ENCODE measurements at places on chromosomes 3 and 15.

DNA sequence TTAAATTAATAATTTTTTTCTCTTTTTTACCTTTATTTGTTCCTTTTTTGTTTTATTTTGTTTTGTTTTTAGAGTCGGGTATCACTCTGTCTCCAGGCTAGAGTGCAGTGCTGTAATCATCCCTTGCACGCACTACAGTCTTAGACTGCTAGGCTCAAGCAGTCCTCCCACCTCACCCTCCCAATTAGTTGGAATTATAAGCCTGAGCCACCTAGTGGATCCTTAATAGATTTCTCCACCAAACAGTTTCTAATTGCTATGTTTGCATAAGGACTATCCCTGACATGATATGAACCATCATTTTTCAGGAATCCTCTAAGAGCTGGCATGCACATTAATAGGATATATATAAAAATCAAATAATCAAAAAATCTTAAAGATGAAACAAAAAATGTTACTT lies 993.2 kb downstream of the OTOL1 start:
- DNase-seq, result peak; percentile 12

DNA sequence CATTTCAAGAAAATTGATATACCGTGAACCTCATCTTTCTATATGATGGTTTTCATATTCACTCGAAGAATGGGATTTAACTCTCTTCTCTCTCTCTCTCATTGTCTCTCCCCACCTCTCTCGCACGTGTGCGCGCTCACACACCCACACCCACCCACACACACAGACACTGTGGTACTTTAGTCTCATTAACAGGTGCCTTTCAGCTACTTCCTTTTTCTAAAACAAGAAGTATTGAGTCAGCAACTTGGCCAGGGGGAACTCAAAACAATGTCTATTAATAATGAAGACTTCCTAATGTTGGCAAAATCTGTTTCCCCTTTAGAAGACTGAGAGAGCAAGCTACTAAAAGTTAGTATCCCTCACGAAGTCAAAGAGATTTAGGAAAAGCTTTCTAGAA lies 150.7 kb downstream of the TMCO5A start:
- no peak for DNase-seq

DNA sequence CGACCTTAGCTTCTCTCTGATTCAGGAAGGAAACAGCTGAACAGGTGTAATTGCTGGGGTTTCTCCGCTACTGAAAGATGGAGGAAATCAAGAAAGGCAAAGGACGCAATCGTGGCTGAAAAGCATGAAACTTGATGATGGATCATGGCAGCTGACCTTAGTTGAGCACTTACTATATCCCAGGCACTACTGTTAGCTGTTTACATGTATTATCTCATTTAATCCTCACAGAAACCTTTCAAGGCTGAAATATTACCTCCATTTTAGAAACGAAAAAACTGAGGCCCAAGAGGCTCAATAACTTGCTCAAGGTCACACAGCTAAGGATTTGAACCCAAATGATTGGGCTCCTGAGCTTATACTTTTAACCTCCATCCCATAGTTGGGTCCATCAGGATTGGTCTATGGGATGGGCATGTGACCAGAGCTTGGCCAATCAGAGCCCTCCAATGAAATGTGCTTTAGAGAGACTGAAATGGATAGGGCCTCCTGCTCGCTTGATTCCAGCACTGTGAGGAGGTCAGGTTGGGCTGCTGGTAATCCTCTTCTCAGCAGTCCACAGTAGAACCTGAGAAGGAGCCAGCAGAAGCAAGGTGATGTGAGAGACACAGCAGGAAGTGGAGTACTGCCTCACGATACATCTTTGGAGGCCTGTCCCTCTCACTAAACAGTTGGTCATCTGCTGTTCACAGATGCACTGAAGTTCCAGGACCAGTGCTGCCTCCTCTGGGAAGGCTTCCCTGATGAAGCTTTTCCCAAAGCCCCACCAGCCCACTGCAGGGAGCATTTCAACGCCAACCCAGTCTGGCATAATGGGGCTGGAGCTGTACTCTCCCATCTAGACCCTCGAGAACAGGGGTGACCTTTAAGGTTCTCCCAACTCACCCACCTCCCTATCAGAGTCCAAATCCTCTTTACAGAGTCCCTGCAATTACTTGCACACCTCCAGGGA lies 10.4 kb downstream of the CLN6 start:
- DNase-seq, result no peak

DNA sequence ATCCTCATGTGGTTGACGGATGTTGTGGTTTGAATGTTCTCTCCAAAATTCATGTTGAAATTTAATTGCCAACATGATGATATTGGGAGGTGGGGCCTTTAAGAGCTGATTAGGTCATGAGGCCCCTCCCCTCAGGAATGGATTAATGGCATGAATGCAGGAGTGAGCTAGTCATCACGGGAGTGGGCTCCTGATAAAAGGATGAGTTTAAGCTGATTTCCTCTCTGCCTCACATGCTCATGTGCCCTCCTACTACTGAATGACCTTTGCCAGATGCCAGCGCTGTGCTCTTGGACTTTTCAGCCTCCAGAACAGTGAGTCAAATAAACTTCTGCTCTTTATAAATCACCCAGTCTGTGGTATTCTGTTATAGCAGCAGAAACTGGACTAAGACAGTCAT lies 111.2 kb downstream of the MYO5A start:
- peak; percentile 33 for DNase-seq

- DNase-seq, result no peak
Observed at GRCh38 chr3:144499001-144499930, 527.6 kb downstream of the DIPK2A start.

GRCh38 chr3:170350515-170351413 lies 6.8 kb upstream of the SKIL start:
- no peak for DNase-seq

DNA sequence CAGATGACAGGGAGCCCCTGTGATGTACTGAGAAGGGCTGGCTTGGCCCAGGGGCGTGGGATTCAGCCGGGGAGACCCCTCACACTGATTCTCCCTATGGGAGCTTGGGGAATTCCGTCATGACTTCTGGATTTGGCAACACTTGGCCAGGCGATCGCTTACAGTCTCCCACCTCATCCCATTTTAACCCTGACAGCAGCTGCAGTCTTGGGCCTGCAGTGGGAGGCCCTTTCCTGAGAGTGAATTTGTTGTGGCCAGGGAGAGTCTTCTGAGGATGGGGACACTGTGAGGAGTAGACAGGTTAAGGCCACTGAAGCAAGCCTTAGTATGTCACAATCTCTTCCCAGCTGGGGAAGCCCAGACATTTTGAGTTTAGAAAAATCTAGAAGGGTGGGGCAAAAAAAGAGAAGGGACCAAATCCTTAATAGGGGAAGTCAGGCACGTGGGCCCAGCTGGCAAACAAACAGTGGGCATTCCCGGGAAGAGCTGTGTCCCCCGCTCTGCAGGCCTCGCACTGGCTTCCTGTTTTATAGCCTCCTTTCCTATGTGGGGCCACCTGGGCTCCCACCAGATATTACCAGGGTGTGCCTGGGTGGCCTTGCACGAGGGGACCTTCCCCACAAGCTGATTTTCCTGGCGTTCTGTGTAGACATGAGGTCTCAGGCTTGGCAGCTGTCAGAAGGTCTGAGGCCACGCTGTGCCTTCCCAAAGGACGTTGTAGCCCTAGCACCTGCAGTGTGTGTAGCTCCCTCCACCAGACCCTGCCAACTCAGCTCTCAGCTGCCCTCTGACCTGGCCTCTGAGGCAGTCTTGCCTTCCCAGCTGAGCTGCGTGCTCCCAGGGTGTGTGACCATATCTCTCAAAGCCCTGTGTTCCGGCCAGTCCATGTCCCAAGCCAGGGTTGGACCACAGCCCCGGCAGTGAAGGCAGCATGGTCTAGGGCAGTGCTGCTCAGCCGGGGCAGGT lies 64.5 kb downstream of the FEM1B start:
- peak; percentile 35 for DNase-seq

GRCh38 chr15:68561171-68561900 lies 17.5 kb upstream of the CORO2B start:
- no peak for DNase-seq

DNA sequence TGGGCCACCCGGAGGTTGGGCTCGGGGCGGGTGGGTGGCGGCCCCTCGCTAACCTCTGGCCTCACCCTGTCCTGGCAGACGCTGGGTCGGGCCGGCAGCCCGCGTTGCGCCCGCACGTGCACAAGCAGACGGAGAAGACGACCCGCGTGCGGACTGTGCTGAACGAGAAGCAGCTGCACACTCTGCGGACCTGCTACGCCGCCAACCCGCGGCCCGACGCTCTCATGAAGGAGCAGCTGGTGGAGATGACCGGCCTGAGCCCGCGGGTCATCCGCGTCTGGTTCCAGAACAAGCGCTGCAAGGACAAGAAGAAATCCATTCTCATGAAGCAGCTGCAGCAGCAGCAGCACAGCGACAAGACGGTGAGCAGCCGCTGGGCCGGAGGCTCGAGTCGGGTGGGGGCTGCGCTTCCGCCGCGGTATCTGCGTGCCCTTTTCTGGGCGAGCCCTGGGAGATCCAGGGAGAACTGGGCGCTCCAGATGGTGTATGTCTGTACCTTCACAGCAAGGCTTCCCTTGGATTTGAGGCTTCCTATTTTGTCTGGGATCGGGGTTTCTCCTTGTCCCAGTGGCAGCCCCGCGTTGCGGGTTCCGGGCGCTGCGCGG lies 3.7 kb downstream of the ISL2 start:
- DNase-seq, result peak; percentile 42

DNA sequence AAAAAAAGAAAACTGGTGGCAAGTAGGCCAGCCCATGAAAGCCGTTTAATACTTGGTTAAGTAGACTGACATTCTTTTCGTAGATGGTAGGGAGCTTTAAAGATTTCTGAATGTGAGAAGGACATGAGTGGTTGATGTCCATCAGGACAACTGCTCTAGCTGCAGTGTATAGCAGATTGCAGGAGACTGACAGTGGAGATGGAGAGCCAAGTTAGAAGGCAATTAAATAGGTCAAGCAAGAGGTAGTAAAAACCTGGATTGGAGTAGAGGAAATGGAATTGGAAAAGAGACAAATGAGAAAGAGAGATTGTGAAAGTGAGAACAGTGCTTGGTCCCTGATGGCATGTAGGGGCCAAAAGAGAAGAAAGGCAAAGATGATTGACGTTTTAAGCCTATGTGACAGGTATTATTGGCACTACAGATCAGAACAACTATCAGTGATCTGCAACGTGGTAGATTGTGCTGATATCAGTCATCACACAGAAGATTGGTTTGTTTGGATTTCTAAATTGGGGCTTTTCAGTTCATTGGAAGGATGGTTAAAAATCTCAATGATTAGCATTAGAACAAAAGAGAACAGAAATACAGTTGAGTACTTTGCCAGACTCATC lies 74.0 kb downstream of the CNTN4 start:
- DNase-seq, result no peak

- no peak for DNase-seq
Observed at GRCh38 chr3:184608209-184608608, 46.6 kb downstream of the EPHB3 start.

DNA sequence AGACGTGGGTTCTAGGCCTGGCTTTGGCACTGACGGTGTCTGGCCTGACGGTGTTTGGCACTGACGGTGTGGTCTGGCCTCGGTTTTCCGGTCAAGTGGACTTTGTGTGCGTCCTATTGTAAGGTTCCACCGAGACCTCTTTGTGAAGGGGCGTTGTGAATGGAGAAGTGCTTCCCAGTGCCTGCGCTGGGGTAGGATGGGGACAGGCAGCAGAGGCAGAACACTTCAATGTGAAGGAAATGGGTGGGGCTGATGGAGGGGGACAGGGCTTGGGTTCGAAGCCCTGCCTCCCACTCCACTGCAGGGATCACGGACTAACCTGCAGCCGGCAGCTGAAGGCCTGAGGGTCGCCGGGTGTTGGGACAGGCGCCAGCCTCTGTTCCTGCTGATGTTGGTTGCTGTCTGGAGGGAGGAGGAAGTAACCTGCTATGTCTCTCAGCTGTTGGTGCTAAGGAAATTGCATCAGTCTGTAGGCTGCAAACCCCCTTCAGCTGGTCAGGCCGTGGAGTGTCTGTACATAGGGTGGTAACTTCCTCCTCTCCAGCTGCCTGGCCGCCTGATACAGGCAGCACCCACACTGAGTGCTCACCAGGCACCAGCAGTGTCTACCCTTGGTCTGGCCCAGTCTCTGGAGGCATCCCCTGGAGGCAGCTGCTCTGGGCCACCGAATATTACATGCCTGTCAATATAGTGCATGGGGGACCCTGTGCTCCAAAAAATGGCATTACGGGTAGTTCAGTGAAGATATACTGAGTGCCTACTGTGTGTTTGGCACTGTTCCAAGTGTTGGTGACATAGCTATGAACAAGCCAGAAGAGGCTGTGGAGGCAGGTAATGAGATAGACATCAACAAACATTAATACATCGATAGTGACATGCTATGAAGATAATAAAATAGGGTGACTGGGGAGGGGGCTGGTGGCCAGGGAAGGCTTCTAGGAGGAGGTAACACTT lies 1.1 kb downstream of the TM6SF1 start:
- DNase-seq, result peak; percentile 48

- peak; percentile 84 for DNase-seq
Observed at GRCh38 chr3:185717121-185717520, 107.7 kb downstream of the IGF2BP2 start.

- DNase-seq, result peak; percentile 85
Observed at GRCh38 chr3:149466192-149466591, 8.3 kb upstream of the TM4SF4 start.

DNA sequence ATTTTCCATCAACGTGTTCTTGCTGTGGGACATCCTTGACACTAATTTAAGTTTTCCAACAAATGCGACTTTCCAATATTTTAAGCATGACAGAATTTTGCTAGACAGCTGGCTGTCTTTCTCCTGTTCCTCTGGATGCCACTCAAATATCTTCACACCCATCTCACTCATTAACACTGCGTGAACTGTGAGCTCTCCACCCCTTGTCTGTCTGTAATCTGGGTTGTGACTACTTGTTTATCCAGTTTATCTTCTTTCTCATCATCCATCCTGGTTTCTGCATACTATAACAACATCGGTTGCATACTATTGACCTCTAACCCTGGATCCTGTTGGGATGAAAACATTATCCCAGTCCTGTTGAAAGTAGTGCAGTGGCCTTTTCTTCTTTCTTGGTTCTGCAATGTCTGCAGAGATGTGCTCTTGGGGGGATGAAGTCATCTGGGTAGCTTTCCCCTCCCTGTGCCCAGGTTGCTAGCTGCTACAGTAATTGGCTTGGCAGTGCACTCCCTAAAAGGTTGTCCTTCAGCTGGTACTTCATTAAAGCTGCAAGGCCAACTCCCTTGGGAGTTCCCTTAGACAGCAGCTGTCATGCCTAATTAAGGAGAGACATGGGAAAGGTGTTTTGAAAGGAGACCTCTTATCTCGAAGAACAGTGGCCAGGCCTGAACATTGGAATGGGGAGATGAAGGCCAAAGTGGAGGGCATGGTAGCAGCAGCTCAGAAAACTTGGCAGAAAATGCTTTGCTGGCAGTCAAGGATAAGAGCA lies 24.7 kb downstream of the KAT2B start:
- no peak for DNase-seq

GRCh38 chr3:33105341-33105948 lies 8.4 kb upstream of the CRTAP start:
- DNase-seq, result no peak

- DNase-seq, result no peak
Observed at GRCh38 chr3:143991713-143992112, 20.1 kb downstream of the DIPK2A start.

- no peak for DNase-seq
Observed at GRCh38 chr15:48298914-48299313, 32.3 kb upstream of the DUT start.

- DNase-seq, result no peak
Observed at GRCh38 chr3:70245746-70246525, 66.5 kb downstream of the MDFIC2 start.
